Thyroid gland (tissue), 4 donors: ENCODE measurements at places on chromosomes 12 and 14.

DNA sequence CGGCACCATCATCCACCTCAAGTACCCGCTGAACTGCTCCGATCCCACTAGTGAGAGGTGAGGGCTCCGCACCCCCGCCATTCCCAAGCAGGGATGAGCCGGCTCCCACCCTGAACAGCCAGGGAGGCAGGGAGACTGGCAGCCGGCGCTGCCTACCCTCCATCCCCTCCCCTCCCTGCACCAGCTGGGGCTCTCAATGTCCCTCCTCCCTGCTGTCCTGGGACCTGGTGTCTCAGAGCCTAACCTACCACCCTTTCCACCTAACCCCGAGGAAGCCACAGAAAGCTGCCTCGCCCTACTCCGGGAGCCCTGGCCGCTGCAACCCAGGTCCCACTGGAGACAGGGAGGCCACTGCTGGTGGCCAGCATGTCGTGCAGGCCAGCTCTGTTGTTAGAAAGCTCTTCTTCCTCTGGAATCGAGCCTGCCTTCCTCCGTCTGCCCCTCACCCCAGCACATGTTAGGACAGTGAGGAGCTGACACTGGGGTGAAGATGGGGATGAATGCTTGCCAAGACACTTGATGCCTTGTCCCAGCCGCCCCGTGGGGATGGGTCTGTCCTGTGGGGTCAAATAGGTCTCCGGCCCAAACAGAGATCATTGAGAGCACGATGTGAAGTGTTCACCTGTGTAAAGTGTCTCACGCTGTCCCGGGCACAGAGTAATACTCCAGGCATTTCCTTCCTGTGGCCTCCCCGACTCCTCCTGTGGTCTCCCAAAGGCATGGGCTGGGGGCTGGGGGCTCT is 1.1 kb downstream of the PTPN6 start:
- DNase-seq: no peak

DNA sequence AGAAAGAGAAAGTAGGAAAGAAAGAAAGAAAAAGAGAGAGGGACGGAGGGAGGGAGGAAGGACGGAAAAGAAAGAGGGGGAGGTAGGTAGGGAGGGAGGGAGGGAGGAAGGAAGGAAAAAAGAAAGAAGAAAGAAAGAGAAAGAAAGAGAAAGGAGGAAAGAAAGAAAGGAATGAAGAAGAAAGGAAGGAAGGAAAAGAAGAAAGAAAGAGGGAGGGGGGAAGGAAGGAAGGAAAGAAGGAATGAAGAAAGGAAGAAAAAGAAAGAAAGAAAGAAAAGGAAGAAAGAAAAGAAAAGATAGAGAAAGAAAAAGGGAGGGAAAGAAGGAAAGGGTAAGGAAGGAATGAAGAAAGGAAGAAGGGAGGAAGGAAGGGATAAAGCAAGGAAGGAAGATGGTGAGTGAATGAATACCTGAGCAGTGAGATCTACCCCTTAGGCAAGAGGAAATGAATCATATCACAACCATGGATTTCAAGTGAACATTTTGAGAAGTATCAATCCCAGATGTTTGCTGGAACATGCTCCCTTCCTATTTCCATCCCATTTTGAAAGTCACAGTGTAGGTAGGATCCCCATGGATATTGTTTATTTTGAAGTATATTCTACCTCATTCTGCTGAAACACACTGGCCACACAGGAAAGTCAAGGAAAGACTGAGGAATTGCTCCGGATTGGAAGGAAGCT is 639.4 kb upstream of the TBX3 start:
- DNase-seq: no peak

DNA sequence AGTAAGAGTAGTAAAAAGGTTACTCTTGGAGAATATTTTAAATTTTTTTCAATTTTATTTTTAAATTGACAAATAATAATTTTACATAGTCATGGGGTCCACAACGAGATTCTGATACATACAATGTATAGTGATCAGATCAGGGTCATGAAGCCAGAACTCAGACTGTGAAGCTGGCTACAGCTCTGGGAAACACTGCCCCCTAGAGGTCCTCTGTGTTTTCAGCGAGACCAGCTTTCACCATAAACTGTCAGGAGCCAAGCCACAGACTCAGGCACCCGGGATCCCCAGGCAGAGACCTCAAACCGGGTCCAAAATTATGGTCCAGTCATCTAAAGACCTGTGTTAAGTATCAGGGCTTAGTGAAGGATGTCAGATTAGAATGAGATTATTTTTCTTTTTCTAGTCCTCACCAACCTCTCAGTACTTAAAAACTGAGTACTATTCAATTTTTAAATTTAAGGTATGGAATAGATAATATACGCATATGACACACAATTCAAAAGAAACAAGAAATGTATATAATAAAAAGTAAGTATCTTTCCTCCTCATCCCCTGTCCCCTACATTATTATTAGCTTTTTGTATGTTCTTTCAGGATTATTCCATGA is 397.1 kb downstream of the MDGA2 start:
- DNase-seq: peak; percentile 29

DNA sequence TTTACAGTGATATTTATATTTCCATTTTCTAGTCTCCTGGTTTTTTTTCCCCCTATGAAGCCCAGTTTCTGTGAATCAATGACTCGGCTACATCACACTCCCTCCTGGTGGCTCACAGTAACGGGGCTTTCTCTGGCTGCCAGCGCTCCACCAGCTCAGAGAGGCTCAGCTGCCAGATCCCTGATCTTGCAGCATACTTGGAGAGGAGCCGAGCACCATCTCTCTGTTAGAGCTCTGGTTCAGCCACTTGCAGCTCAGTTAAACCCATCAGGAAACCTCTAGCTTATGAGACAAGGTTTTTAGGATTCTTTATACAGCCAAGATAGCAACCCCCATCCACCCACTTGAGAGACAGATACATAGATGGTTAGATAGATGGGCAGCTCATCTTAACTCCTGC is 74.6 kb downstream of the CIT start:
- DNase-seq: peak; percentile 6

DNA sequence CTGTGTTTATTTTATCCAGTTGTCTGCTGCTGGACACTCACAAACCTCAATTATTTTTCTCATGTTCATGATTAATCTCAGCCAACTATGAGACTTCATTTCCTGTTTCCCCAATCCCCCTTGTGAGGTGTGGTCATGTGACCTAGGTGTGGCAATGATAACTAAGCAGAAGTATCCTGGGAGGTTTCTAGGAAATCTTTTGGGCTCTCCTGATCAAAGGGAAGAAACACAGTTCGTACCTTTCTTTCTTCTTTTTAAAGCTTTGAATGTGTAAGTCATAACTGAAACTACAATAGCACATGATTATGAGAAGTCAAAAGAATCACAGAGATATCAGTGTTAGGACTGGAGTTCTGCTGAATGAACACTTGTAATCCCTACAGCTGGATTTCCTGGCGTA is 34.4 kb upstream of the MANSC4 start:
- no peak for DNase-seq
